ENCODE measurements at places on chromosomes 11 and 22. TPM values are rescaled to one million over a fixed set of nuclear protein-coding genes. Genes with fewer than 3 reads are reported as not detected.
A peak's percentile ranks its signal among the peaks of the same experiment; 100 is the strongest.

DNA sequence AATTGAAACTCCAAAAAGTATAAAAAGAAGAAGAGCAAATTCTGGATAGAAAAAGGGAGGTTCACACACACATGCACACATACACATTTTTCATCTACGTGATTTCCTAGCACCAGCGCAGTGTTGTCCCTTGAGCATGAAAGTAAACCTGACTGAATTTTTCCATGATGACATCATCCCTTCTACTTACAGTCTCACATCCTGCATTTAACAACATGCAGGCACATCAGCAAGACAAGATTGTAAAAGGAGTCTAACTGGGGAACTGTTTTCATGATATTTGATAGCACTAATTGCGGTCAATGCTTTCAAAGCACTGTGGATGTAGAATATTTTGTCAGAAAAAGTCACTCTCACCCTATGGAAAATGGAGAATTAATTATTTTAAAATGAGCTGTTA, 36.6 kb downstream of the GAS2 start:
- DNase-seq, result peak; percentile 72

Gene PARVB
- 140 TPM for total RNA-seq

DNA sequence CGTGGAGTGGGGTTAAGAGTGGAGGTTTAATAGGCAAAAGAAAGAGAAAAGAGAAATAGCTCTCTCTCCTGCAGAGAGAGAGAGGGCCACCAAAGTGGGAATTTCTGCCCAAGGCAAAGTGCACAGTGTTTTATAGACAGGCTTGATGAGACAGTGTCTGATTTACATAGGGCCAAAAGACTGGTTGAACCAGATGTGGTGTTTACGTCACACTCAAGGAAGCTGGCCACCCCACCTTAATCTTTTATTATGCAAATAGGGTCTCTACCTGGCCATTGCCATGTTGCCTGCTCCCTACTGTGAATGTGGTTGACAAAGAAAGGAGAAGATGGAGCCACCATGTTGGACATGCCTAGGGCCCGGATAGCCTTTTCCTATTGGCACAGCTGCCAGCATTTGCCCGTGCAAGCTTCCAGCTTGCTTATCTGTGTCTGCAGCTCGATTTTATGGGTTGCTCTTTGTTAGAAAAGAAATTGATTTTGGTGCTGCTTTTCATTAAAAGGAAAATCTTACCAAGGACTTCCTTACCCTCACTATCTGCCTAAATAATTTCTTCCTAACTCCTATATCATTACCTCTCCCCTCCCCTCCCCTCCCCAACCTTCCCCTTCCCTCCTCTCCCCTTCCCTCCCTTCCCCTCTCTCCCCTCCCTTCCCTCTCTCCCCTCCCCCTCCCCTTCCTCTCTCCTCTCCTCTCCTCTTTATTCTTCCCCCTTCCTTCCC, 436.0 kb downstream of the NELL1 start:
- DNase-seq, result no peak

Gene WNT11
- not detected for total RNA-seq

- DNase-seq, result no peak
Measured at GRCh38 chr11:62391642-62392425, 27.0 kb upstream of the SCGB1A1 start.

DNA sequence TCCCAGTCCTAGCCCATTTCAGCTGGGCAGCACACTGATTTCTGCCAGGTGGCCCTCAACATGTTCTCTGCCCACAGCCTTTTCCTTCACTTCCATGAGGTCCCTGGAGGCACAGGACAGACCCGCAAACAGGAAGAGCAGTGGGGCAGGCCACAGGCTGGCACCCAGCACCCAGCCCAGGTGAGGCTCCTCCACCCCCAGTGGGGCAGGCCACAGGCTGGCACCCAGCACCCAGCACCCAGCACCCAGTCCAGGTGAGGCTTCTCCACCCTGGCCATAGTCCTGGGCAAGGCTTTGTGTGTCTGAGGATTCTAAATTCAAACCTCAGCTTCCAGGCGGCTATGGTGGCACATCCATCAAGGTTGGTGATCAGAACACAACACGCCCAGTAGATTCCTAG, 1413.0 kb downstream of the BRD1 start:
- no peak for DNase-seq
